ELF-1 (cell line): ENCODE measurements at places on chromosomes 2 and 18.

DNA sequence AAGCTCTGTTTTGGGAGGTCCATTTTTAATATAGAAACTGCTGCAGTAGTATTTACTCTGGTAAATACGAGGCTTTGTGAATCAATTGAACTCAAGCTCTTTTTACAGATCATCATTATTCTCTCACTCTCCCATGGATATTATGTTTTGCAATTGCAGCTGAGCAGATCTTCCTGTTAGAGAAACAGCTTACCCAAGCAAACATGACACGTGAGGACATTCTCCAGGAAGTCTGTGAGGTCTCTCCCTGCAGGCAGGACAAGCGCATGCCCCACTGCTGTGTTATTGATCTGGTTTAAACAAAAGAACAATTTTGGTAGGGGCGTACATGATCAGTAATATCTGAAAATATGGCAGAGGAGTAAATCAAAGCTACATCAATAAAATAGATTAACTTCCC lies 72.1 kb downstream of the COL6A3 start:
- no peak for DNase-seq

GRCh38 chr18:2441544-2441943 lies 129.8 kb downstream of the METTL4 start:
- no peak for DNase-seq

DNA sequence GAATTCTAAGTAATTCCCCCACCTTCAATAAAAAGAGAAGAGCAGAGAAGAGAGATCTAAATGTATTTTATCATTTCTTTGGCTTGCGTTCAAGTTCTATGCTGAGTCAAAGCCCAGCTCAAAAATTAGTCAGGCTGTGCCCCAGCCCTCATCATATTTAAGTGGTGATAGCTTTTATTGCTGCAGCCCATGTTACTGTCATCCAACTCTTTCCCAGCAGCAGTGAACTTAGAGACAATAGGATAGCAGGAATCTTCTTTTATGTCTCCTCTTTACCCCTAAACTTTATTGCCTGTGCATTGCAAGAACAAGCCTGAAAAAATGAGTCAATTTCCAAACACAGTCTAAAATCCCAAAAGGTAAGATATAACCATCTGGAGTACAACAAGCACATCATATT lies 1599.3 kb upstream of the PIK3C3 start:
- DNase-seq, result no peak

GRCh38 chr2:144518748-144519596 lies 947 bp downstream of the ZEB2 start:
- no peak for DNase-seq

GRCh38 chr2:216478151-216478550 lies 20.5 kb upstream of the RPL37A start:
- no peak for DNase-seq
